ENCODE measurements at places on chromosomes 12 and 14. TPM values are rescaled to one million over a fixed set of nuclear protein-coding genes. Genes with fewer than 3 reads are reported as not detected.

Gene TBC1D30
- 0.77 TPM for total RNA-seq

Gene OTX2
- not detected for total RNA-seq

Gene LIN7A
- total RNA-seq = 11.9 TPM

Gene TAS2R7
- not detected for total RNA-seq

Gene SRRM4
- total RNA-seq = 0.19 TPM

Gene RD3L
- 30.7 TPM for total RNA-seq

DNA sequence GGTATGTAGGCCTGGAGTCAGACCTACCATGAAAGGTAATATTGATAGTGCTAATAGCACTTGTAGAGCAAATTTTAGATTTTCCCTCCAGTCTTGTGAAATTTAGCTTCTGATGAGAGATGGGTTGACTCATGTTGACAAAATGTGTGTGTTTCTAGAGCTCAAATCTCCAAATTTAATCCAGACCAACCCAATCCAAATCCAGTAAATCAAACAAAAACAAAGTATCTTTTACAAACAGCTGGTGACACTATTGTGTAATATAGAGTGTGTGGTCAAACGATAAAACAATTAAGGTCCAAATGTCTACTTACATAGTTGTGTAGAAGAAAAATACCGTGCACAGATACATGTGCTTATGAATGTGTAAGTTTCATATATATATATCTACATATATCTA lies 63.4 kb upstream of the KITLG start:
- no peak for DNase-seq

- DNase-seq = no peak
Measured at GRCh38 chr12:96989916-96990315, 82.9 kb downstream of the NEDD1 start.

- no peak for DNase-seq
Measured at GRCh38 chr12:13227191-13227590, 30.7 kb downstream of the EMP1 start.

DNA sequence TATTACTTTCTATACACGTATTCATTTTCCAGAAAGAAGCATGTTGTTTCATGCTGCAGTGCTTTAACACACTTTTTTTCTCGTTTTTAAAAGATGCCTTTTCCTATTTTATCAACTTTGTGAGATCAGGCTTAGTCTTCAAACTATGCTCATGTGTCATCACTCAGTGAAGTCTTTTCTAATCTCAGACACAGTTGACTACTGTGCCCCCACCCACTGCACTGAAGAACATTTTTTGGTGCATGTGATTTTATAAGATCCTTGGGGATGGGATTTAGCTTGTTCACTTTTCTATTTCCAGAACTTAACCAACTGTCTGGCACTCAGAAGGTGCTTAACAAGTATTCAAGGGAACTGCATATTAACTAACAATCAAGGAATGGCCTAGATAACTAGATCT lies 85.5 kb downstream of the CDK17 start:
- DNase-seq = no peak

GRCh38 chr14:83164016-83164415 lies 1630.4 kb upstream of the SEL1L start:
- DNase-seq = no peak

GRCh38 chr14:47435331-47435965 lies 240.0 kb downstream of the MDGA2 start:
- no peak for DNase-seq

GRCh38 chr14:102793531-102794328 lies 16.5 kb downstream of the TRAF3 start:
- no peak for DNase-seq

DNA sequence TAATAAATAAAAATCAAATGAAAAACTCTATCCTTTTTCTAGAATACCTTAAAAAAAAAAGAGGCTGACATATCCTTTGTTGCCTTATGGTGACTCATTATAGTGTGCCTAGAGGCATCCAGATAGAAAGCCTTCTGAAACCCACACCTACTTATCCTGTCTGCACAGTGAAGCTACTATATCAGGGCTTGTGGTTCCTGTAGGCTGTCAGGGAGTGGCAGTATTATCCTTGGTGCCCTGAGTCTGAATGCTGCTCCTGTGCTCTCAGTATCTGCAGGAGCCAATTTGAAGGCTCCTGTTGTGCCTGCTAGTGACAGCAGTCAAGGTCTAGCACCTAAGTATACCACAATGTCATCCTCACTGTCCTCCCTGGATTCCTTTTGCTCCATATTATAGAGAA lies 168.4 kb upstream of the AVPR1A start:
- DNase-seq = no peak

DNA sequence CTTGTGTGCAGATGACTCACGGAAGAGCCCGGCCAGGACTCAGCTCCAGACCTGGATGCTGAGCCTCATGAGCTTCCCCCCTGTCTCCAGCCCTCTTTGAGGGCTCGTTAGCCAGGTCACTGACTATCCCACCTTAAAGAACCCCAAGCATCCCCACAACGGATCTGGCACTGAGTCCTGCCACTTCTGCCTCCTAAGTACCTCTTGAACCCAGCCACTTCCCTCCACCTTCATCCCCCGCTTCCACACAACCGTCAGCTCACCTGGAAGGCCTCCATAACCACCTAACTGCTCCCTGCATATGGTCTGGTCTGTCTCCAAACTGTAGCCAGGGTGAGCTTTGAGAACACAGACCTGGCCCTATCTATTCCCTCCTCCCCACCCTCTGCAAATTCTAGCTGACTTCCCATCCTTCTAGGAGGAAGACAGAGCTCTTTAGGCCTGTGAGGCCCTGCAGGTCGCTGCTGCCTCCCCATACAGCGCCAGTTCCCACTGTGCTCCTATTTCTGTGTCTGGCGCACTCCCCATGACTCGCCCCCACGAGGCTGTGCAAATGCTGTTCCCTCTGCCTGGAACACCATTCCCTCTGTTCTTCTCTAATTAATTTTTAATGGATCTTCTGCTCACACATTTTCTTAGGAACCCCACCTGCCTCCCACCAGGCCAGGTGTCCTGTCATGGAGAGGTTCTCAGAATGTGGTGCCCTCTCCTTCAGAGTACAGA lies 2.9 kb upstream of the HSP90AA1 start:
- DNase-seq = no peak

- peak; percentile 66 for DNase-seq
Measured at GRCh38 chr14:104881369-104881979, 16.4 kb downstream of the CEP170B start.

DNA sequence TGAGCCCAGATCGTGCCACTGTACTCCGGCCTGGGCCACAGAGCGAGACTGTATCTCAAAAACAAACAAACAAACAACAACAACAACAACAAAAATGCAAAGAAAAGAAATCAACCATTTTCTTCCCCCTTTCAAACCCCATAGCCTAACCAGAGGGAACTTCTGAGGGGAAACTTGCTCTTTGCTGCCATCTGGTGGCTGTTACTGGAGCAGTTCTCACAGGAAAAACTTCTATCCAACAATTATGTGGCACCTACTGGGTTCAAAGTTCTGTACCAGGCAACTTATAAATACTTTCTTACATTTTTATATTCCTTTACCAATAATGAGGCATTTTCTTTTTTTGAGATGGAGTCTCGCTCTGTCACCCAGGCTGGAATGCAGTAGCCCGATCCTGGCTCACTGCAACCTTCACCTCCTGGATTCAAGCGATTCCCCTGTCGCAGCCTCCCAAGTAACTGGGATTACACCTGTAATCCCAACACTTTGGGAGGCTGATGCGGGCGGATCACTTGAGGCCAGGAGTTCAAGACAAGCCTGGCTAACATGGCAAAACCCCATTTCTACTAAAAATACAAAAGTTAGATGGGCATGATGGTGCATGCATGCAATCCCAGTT lies 50.9 kb upstream of the BICDL1 start:
- DNase-seq = peak; percentile 17

DNA sequence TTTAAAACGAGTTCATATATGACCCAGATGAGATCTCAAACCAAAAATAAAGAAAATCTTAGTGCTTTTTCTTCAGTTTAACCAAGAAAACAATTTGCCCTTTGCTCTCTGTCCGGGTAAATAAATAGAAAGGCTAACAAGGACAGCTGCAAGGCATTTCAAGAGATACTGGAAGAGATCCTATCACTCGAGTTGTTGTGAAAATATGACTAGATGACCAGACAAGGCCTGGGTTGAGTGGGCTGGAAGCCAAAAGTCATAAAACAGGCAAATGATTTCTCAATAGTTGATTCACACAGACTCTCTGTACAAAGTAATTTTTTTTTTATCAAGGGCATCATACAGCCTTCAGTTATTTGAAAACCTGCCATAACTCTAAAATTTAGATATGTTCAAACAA lies 55.9 kb upstream of the AVPR1A start:
- no peak for DNase-seq
